ENCODE measurements at places on chromosomes 12 and 14.

DNA sequence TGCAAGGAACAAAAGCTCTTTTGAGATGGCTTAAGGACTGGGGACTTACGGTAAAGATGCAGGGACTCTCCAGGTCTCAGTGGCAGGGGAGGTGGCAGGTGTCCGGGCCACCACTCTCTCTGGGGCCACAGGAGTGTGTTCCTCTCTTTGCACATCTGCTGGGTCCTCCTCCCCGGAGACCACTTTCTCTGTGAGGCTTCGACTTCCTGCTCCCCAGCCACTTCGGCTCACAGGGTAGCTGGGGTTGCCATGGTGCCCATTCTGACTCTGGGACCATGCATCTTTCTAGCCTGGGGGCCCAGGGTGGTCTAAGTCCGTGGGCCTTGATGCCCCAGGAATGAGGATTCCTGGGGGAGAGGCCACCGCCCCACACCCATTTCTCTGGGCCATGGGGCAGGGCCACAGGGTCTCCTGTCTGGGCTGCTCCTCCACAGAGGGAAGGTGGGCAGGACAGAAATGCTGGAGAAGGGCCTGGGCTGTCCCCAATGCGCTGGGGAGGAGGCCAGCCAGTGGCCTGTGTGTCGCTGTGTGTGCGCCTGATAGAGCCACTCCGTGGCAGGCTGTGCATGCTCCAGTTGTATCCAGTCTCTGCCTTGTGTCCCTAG, 38.5 kb downstream of the CCDC92 start:
- DNase-seq = no peak

GRCh38 chr14:51431741-51432140, 191.7 kb downstream of the TMX1 start:
- DNase-seq = no peak

GRCh38 chr12:46260124-46260912, 8.5 kb downstream of the SLC38A1 start:
- DNase-seq = no peak

GRCh38 chr12:100895192-100895591, 100.6 kb downstream of the ANO4 start:
- DNase-seq = no peak

DNA sequence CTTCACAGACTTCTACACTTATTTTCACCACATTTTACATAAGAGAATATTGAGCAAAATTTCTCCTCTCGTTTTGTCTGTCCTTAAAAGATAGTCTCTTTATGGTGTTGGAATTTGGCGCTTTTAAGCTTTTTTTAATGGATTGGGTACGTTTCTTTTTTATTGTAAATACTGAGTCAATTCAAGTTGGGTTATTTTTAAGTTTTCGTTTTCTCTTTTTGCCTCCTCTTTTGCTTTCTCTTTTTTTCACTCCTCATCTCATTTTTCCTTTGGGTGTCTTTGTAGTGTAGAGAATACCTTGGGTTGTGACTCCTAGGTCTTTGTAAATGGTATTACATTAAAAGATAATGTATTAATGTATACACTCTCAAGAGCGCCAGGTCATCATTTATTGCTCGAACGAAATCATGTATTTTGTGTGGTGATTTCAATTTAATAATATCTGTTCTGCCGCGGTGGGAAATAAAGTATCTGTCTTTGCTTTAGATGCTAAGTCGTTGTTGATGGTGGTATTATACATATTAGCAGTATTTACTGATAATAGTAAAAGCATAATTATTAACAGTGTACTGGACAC, 845 bp downstream of the TMX1 start:
- no peak for DNase-seq
